ENCODE measurements at places on chromosomes 16 and 17. TPM values are rescaled to one million over a fixed set of nuclear protein-coding genes. Genes with fewer than 3 reads are reported as not detected.

The CPHXL2 gene
- total RNA-seq: not detected

The FLYWCH1 gene
- 27.2 TPM for total RNA-seq

The CEP112 gene
- 6.4 TPM for total RNA-seq

The KCNG4 gene
- total RNA-seq: not detected

The CBX8 gene
- total RNA-seq: 20.9 TPM

The TMEM204 gene
- not detected for total RNA-seq

The GLIS2 gene
- 31.1 TPM for total RNA-seq

The NATD1 gene
- total RNA-seq: 3.3 TPM

The ZPBP2 gene
- not detected for total RNA-seq

The BHLHA9 gene
- total RNA-seq: not detected

The KCNH4 gene
- total RNA-seq: 0.43 TPM

The SOCS1 gene
- total RNA-seq: 1.5 TPM

The TMEM114 gene
- total RNA-seq: not detected

The CDH15 gene
- total RNA-seq: 0.19 TPM

The RILP gene
- 17.9 TPM for total RNA-seq

The CDC42EP4 gene
- total RNA-seq: 63.8 TPM

The TTLL6 gene
- 0.60 TPM for total RNA-seq

The MPP2 gene
- total RNA-seq: 3.2 TPM

Measured in A549 treated with DMSO at 1 μM for 4 hours (cell line).